ENCODE measurements at places on chromosomes 6 and 20. TPM values are rescaled to one million over a fixed set of nuclear protein-coding genes. Genes with fewer than 3 reads are reported as not detected.

EYA4 gene
- total RNA-seq = 0.33 TPM

TGM3 gene
- total RNA-seq = not detected

SERPINB1 gene
- total RNA-seq = 73.7 TPM

DUSP15 gene
- total RNA-seq = 0.44 TPM

SRSF3 gene
- total RNA-seq = 194 TPM

TLDC2 gene
- not detected for total RNA-seq

MLN gene
- total RNA-seq = not detected

CUL9 gene
- 16.2 TPM for total RNA-seq

OR2J3 gene
- total RNA-seq = not detected

UST gene
- total RNA-seq = 0.44 TPM

SLC17A9 gene
- 13.1 TPM for total RNA-seq

SALL4 gene
- total RNA-seq = under 0.01 TPM

GPR63 gene
- total RNA-seq = under 0.01 TPM

COL19A1 gene
- total RNA-seq = not detected

GINS1 gene
- total RNA-seq = 23.1 TPM

PTCRA gene
- not detected for total RNA-seq

SDCBP2 gene
- 5.6 TPM for total RNA-seq

OLIG3 gene
- total RNA-seq = not detected

MAPK13 gene
- 5.9 TPM for total RNA-seq

SLC17A3 gene
- not detected for total RNA-seq

OR5V1 gene
- total RNA-seq = not detected

MMS22L gene
- total RNA-seq = 16.2 TPM

OOEP gene
- total RNA-seq = not detected

KIAA0408 gene
- total RNA-seq = not detected

SYNE1 gene
- total RNA-seq = 63.2 TPM

YTHDF1 gene
- 20.9 TPM for total RNA-seq

PROKR2 gene
- not detected for total RNA-seq

EFCAB8 gene
- not detected for total RNA-seq

CST2 gene
- total RNA-seq = not detected

PNRC1 gene
- total RNA-seq = 44.6 TPM

AAR2 gene
- total RNA-seq = 27.6 TPM

XKR7 gene
- total RNA-seq = not detected

GGTLC1 gene
- not detected for total RNA-seq

DEFB124 gene
- total RNA-seq = not detected

ENPP1 gene
- total RNA-seq = 1.9 TPM

BHLHE23 gene
- total RNA-seq = not detected
